ENCODE measurements at places on chromosomes 4 and X. TPM values are rescaled to one million over a fixed set of nuclear protein-coding genes. Genes with fewer than 3 reads are reported as not detected.

TMSB15A gene
- total RNA-seq: 0.85 TPM

SMARCA1 gene
- 58.9 TPM for total RNA-seq

FAM133A gene
- total RNA-seq: under 0.01 TPM

FAM193A gene
- 7.1 TPM for total RNA-seq

FDCSP gene
- total RNA-seq: not detected

SMIM14 gene
- 33.7 TPM for total RNA-seq

PLAC8 gene
- total RNA-seq: under 0.01 TPM

MAGEA1 gene
- 0.14 TPM for total RNA-seq

PPP4R3C gene
- total RNA-seq: not detected

TIMM8A gene
- total RNA-seq: 2.6 TPM

SLC10A6 gene
- 0.28 TPM for total RNA-seq

DMD gene
- 3.4 TPM for total RNA-seq

NLGN3 gene
- 0.18 TPM for total RNA-seq

SSX4B gene
- total RNA-seq: not detected

FGF16 gene
- total RNA-seq: under 0.01 TPM

TCEAL6 gene
- not detected for total RNA-seq

SULT1B1 gene
- total RNA-seq: under 0.01 TPM

NRK gene
- 2.1 TPM for total RNA-seq

ERVMER34-1 gene
- under 0.01 TPM for total RNA-seq

SPANXC gene
- total RNA-seq: not detected

HERC5 gene
- 0.57 TPM for total RNA-seq

NDST3 gene
- not detected for total RNA-seq

Measured in smooth muscle cell of bladder (primary cell).